ENCODE measurements at places on chromosomes 5 and 9.

GRCh38 chr5:91929522-91929817, 546.4 kb upstream of the ARRDC3 start:
- no peak for DNase-seq

DNA sequence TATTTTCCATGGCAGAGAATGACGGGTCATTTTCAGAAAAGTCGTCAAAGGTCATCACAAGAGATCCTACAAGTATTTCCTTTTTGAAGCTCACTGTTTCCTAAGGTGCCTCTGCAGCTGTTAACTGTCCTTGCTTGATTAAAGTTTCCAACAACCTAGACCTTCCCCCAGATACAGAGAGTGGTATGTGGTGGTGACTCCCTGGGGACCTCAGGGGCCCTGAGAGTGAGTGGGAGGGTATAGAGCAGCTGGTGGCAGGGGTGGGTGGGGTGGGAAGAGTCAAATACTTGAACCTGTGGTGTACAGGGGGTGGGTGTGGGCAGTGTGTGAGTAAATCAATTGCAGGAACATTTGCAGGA, 1.6 kb upstream of the CD72 start:
- no peak for DNase-seq

DNA sequence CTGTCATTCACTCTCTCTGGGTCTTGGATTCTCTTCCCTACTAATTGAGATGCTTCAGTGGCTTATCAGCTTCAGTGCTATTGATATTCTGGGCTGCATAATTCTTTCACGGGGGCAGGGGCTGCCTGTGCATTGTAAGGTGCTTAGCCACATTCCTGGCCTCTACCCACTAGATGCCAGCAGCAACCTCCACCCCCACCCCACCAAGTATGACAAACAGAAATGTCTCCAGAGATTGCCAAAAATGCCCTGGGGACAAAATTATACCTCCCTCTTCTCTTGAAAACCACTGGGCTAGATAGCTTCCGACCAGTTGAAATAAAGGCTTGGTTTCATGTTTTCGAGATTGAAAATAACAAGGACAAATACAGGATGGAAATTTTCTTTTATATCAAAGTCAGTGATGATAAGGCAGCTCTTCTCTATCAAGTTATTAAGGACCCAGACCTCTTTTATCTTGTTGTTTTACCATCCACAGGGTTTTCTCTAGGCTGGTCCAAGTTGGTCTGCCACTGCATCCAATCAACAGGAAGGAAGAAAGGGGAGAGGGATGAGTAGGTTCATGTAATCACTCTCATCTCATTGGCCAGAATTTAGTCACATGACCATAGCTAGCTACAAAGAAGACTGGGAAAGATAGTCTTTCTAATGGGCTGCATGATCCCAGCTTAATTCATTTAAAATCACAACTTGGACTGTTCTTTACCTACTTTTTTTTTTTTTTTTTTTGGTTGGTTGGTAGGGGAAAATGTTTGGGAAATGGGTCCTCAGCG, 92.1 kb upstream of the RANBP3L start:
- DNase-seq, result no peak

DNA sequence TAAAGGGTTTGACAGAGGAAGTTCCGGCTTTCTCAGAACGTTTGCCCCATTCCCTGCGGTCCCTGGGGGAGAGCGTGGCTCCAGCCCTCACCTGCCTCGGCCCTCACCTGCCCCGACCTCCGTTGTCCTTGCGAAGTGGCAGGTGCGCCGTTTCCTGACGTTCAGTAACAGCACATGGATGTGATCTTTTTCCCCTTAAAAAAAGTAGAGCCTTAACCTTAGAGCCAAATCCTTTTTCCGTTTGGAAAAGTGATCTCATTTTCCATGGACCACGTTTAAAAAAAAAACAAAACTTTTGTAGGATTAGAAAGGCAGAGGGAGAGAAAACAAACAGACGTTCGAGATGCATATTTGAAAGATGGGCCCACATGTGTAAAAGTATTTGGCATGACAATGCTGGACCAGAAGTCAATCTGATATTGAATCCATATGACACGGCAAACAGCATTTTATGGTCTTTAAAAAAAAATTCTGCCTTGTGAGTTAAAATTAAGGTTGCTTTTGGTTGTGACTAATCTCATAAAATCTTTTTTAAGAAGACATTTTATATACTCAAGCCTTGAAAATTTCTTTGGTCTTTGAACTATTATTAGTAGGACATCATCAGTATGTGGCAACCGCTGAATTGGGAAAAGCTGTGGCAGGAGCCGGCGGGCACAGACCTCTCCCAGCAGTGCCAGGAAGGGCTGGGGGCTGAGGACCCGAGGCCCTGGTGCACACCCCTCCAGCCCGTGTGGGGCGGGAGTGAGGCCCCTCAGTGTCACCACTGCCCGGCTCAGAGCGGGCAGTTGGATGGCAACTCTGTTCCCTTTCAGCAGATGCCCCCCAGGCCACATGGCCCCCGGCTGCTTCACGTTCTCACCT, 42.5 kb upstream of the EXOC3 start:
- no peak for DNase-seq

- DNase-seq, result no peak
Observed at GRCh38 chr5:39058178-39058921, 15.8 kb downstream of the RICTOR start.

DNA sequence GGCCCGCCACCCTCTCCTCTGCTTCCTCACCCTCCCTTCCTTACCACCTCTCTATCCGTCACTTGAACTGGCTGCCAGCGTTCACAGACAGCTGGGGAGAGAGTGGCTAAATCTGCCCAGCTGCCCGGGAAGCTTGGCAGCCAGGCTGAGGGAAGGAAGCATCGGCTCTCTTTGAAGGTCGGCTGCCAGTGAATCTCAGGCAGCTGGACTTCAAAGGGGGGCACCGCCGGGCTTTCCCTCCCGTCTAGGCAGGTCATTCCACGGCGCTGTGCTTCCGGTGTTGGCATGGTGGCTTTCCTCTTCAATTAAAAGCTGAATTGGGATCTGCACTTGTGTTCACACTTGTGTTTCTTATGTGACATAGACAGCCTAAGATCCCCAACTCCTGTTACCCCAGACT, 174.0 kb downstream of the GDNF start:
- DNase-seq, result no peak

DNA sequence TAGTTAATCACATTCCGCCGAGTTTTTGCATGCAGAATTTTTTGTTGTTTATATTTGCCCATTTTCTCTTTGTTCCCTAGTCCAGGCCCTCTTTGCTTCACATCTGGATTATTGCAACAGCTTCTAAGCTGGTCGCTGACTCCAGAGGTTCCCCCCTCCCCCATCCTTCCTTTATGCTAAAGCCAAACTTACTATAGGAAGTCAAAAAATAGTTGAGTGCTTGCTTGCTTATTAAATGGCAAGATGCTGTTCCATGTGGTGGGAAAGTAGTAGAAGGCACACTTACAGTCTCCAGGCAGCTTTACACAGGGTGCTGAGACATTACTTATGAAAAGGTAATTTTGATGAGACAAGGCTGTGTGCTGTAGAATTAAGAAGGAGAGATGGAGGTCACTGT, 1.3 kb downstream of the ZBTB34 start:
- no peak for DNase-seq

DNA sequence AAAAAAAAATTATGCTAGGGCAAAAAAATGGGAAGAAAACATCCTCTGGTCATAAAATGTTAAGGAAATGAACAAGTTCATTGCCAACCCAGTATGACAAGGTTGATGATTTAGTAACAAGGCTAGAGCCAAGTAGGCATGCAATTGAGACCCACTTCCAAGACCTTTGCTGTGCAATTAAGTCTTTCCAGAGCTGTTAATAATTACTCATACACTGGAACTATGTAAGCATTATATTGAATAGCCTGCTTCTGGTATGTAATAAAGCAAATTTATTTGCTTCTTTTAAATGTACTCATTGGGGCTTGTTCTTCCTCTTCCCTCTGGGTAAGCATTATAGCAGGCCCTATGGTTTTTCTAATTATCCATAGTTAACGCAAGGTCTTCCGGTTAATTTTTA, 32.5 kb upstream of the SNAPC3 start:
- no peak for DNase-seq

DNA sequence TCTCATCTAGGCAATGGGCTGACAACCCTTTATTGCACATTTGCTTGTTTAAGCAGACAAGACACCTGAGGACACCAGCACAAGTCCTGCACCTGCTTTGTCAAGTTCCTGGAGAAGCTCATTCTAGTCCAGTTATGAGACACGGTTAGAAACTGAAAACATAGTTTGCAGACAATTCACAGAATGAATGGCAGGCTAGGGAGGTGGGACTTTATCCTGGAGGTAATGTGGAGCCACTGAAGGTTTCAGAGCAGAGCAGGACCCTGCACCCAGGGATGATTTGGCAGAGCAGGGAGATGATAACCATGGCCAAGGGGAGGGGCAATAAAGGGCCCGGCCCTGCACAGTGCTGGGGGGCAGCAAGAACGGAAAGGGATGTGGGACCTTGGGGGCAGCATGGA, 50.7 kb upstream of the SLC25A51 start:
- DNase-seq, result no peak

- no peak for DNase-seq
Observed at GRCh38 chr9:97041898-97042297, 3.0 kb upstream of the CTSV start.

- no peak for DNase-seq
Observed at GRCh38 chr9:123169926-123170325, 98.5 kb downstream of the STRBP start.

DNA sequence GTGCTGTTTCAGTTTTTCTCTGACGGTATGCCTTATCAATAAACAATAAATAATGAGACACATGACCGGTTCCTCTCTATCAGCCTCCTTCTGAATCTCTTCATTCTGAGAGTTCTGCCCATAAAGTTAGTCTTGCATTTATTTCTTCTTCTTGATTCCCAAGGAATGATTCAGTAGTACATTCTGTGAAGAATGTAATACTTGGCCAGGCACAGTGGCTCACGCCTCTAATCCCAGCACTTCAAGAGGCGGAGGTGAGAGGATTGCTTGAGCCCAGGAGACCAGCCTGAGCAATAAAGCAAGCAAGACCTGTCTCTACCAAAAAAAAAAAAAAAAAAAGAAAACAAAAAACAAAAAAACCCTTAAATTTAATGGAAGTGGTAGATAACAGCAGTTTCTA, 53.9 kb downstream of the PAM start:
- no peak for DNase-seq

DNA sequence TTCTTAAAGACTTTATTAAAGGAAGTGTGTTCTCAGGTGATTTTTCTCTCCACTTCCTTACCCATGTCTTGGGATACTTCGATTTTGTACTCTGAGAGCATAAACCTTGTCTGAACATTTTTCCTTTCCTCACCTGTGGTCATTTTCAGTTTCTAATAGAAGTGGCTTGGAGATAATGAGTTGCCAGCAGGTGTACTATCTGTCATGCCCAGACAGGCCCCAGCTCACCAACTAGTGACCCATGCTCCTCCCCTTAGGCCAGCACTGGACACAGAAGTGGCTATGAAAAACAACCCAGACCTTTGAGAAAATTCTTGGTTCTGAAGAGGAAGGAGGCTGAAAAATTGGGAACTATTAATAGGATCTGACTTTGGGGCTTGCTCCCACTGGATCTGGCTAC, 49.2 kb upstream of the SMIM32 start:
- DNase-seq, result no peak

DNA sequence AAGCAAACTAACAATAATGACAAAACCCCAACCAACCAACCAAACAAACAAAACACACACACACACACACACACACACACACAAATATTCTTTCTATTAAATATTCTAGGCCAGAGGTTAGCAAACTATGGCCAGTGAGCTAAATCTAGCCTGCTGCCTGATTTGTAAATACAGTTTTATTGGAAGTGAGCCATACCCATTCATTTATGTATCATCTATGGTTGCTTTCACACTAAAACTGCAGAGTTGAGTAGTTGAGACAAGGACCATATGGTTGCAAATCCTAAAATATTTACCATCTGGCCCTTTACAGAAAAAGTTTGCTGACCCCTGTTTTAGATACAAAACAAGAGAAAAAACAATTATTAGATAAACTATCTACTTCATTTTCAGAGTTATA, 620.5 kb upstream of the SEMA6A start:
- no peak for DNase-seq

GRCh38 chr9:14308853-14309145, 5.1 kb downstream of the NFIB start:
- no peak for DNase-seq

- DNase-seq, result no peak
Observed at GRCh38 chr9:96169484-96169883, 132.5 kb downstream of the HSD17B3 start.

DNA sequence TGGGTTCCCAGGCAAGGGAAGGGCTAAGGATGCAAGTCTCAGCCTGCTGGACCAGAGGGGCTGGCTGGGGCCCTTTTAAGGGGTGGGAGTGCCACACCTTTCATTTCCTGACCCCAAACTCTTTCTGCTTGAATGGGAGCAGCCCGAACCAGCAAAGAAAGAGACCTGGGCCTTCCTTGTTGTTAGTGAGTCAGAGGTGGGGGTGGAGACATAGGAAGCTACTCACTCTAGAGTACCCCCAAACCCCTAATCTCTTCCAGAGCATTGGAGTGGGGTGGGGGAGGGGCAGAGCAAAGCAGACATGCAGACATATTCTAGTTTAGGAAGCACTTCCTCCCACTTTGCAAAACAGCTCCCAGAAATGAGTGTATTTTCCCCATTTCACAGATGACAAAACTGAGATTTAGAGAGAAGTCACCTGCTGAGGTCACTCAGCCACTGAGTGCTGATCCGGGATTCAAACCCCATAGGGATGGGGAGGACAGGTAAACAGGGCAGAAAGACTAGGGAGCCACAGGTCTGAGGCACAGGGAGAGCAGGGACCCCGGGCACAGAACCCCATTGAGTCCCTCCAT, 6.0 kb upstream of the AQP3 start:
- no peak for DNase-seq

GRCh38 chr5:43155394-43156096, 34.8 kb downstream of the ZNF131 start:
- no peak for DNase-seq

- DNase-seq, result no peak
Observed at GRCh38 chr9:116566677-116567488, 120.2 kb upstream of the TRIM32 start.

GRCh38 chr5:12093586-12093985, 189.3 kb upstream of the CTNND2 start:
- DNase-seq, result no peak

GRCh38 chr5:179232091-179232735, 113.0 kb downstream of the ADAMTS2 start:
- no peak for DNase-seq

- DNase-seq, result no peak
Observed at GRCh38 chr5:82777106-82777505, 300.1 kb downstream of the TMEM167A start.

- peak; percentile 85 for DNase-seq
Observed at GRCh38 chr5:139635606-139636206, 12.4 kb upstream of the CXXC5 start.

- no peak for DNase-seq
Observed at GRCh38 chr9:88682431-88682831, 147.5 kb downstream of the NXNL2 start.

GRCh38 chr5:127229185-127229889, 61.3 kb upstream of the MEGF10 start:
- no peak for DNase-seq

DNA sequence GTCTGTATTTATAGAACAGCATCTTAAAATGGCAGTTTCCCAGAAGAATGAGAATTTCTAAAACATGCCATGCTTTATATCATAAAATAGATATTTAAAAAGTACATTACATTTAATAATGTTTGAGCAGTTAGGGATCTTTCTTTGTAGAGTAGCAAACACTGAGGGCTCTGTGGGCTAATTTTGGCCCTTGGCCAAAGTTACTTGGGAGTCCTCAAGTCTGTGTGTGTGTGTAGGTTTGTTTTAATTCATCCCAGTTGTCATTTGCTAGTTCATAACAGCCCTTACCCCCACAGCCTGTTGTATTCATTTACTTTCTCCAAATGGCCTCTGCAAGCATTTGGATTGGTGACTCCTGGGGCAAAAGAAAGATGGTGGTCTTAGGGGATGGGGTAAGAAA, 576.4 kb upstream of the SGCD start:
- no peak for DNase-seq
